HCT116 (cell line): ENCODE measurements at places on chromosomes 7 and 10.
A peak's percentile ranks its signal among the peaks of the same experiment; 100 is the strongest.

DNA sequence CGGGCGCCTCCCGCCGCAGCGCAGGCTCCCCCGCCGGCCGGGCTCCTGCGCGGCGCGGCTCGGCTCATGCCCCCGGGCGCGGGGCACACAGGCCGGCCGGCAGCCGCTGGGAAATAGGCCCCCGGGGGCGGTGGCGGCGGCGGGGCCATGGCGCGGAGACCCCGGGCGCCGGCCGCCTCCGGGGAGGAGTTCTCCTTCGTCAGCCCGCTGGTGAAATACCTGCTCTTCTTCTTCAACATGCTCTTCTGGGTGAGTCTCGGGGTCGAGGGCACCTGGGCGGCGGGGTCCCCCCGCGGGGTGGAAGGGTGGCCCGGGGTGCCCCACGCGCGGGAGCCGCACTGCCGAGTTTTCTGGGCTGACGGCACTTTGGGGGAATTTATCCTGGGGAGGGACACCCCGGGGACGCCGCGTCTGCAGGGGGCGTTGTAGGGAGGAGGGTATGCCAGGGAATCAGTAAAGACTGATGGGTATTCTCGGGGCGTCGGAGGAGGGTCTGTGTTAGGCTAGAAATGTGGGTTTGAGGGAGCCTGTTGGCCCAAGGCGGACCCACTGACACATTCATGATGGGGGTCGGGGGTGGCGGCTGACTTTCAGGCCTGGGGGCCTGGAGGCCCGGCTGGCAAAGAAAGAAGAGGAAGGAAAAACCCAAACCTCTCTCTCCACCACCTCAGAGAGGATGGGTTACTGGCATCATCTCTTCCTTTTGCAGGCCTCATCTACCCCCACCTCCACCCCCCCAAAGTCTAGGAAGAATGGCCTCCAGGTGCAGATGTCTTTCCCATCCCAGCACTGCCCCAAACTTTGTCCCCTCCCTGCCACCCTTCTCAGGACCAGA lies 544 bp downstream of the TSPAN33 start:
- DNase-seq, result no peak

DNA sequence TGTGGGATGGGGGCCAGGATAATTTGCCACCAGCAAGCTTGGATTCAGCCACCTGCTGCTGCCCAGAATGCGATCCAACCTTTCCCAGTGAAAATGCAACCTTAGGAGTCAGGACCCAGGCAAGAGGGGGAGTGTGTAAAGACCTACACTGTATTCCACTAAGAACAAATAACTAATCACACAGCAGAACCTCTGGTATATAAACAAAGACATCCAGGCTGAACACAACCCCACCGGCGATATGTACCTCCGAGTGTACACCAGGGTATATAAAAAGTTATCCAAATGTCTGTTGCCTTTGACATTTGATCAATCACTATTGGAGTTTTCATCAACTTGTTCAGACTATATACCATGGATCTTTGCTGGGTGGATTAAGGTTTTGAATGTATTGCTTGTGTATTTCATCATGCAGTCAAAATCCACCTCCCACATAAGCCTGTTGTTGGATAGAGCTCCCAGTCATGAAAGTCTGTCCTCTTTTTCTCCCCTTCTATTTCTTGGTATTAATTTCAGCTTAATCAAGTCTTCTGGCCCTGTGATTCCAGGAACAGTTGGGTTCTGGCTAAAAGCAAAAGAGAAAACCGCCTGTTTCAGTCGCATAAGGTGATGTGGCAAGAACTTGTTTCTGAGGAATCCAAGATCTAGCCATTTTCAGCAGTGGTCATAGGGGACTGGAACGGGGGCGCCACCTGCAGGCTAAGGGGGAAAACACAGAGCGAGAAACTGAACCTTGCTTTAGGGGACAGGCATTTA lies 290.7 kb downstream of the CCDC3 start:
- DNase-seq, result peak; percentile 76

DNA sequence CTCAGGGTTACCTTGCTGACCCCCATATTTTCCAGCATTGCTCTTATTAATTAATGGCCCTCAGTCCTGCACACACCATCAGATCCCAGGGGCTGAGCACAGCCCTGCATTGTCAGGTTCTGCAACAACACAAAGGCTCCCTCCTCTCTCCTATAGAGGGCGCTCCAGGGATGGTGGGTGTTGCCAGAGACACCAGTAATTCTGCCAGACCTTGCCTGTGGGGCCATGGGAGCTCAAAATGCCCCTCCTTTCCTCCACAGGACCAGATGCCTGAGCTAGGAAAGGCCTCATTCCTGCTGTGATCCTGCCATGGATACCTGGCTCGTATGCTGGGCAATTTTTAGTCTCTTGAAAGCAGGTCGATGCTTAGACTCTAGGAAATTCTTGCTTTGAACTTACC lies 42.8 kb upstream of the PRSS58 start:
- peak; percentile 28 for DNase-seq

- no peak for DNase-seq
Measured at GRCh38 chr7:503575-504111, 16.0 kb downstream of the PDGFA start.

- DNase-seq, result no peak
Measured at GRCh38 chr7:75880242-75880641, 1.4 kb downstream of the RHBDD2 start.

DNA sequence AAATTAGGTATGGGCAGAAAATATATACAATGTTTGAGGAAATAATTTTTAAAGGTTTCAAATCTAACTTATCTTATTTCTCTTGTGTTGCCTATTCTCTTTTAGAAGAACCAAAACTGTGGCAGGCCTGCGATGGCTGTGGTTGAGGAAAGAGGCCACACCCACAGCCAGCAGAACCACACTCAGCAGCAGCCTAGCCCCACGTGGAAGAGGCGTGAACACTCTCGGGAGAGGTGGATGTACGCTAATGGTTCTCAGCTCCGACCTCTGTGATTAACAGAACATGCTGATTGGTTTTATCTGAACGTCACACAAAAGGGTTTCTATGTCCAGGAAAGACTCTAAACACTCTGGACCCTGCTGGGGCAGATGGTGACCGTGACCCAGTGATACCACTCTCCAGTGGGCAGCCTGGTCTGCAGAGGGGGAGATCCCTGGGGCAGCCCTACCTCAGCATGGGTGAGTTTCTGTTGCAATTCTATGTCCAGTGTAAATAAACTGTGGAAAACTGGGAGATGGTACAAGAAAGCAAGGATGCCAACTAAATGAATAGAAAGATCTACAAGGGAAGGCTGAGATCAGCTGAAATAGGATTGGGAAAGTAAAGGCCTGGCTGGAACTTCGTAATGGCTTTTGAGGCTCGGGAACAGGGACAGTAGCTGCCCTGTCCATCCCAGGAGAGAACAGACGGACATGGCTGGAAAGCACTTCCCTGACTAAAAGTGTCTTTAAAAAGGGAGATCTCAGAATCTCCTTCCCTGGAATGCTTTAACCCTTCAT lies 26.6 kb downstream of the DIP2C start:
- no peak for DNase-seq

DNA sequence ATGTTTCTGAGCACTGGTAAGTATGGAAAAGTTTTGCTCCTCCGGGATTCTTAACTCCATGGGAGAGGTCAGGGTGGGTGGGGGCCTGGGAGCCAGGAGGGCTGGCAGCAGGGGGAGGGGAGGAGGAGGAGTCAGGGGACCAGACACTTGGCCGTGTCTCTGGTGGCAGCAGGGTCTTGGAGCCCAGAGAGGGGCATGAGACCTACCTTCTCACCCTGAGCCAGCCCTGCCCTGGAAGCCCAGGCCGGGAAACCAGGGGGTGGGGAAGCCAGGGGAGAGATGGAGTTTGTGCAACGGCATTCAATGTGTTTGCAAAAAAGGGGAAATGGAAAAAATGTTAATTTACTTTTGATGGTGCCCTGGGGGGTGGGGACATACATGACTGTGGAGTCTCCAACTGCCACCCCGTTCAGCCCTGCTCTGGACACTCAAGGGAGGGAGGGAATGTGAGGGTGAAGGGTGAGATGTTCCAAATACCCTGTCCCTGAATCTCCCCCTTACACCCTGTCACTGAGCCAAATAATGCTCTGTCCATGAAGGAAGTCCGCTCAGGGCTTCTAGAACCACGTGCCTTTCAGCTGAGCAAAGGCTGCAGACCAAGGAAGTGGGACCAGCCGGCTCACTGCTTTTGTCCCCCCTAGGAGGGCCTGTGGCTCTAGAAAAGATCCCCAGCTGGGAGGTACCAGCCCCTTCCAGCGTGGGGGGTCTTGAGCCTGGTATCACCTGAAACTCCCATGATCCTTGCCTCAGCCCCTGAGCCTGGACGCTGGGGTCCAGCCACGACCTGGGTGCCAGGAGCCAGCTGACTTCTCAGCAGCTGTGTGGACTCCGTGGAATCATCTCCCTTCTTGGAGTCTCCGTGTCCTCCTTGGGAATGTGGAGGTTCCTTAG lies 48.3 kb downstream of the TMEM270 start:
- no peak for DNase-seq

DNA sequence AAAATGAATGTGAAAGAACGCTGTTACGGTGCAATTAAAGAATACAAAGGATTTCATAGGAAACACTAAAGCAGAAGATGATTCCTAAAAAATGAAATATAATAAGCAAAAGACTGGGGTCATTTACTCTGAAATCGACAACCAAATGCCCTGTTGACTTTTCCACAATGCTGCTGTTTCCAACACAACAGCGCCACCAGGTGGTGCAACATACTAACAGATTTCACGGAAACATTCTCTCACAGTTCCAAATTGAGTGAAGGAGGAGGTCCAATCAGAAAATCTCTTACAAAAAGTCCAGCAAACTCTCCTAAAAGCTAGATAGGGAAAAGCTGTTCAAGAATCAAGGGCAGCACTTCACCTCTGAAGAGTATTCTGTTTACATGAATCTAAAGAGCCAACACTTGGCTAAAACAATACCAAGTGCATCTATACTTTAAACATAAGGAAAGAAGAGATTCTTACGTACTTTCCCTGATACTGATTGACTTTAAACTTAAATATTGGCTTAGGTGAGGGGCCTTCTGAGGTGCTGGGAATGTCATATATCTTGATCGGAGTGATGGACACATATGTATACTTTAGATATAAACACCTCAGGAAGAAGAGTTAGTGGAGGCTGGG lies 55.9 kb downstream of the UPF2 start:
- DNase-seq, result peak; percentile 79

GRCh38 chr7:40815512-40815911 lies 680.7 kb downstream of the SUGCT start:
- no peak for DNase-seq

DNA sequence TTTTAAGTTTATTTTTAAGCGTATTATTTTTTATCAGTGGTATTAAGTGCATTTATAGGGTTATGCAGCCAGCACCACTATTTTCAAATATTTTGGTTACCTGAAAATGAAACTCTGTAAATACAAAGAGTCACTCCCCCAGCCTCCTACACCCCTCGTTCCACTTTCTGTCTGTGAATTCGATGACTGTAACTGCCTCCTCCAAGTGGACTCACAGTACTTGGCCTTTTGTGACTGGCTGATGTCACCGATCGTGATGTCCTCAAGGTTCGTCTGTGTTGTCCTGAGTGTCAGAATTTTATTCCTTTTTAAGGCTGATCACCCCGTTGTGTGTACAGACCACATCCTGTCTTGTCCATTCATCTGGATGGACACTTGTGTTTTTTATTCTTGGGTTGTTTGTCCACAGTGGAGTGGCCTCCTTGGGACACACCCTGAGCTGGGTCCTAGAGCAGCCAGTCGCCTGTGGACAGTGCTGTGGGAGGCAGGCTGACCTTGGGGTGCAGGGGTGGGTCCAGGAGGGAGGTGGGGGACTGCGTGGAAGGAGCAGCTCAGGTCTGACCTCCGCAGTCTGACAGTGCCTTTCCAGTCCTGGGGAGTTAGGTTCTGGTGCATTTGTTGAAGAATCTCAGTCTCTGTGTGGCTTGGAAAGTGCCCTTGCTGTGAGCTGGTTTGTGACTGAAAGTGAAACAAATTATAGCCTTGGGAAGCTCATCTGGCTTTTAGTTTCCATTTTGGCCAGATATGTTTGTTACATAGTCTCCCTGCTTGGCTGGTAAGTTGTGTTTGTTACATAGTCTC lies 6.9 kb downstream of the MTG1 start:
- no peak for DNase-seq

GRCh38 chr10:12503311-12503710 lies 154.0 kb downstream of the CAMK1D start:
- DNase-seq, result no peak

DNA sequence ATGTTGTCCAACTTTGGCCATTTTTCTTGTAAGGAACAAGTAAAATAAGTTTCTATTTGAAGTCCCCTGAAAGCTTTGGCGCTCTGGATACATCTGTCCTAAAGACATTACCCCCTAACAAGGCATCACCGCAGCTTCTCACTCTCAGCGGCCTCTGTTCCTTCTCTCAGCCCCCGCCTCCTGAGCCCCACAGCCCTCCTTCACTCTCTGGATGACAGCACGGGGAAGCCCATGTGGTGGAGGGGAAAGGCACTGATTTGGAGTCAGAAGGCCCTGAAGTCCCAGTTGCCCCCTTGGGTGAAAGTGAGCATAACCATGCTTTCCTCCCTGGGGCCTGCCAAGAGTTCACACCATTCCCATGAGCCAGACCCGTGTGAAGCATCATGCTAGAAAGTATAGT lies 4.6 kb downstream of the H2BK1 start:
- DNase-seq, result no peak

GRCh38 chr10:11414314-11415038 lies 197.0 kb downstream of the USP6NL start:
- DNase-seq, result no peak

GRCh38 chr10:90842725-90843124 lies 15.1 kb downstream of the HTR7 start:
- no peak for DNase-seq

GRCh38 chr7:7119729-7120128 lies 62.6 kb upstream of the C1GALT1 start:
- no peak for DNase-seq

- no peak for DNase-seq
Measured at GRCh38 chr10:113118882-113119281, 168.8 kb downstream of the TCF7L2 start.

DNA sequence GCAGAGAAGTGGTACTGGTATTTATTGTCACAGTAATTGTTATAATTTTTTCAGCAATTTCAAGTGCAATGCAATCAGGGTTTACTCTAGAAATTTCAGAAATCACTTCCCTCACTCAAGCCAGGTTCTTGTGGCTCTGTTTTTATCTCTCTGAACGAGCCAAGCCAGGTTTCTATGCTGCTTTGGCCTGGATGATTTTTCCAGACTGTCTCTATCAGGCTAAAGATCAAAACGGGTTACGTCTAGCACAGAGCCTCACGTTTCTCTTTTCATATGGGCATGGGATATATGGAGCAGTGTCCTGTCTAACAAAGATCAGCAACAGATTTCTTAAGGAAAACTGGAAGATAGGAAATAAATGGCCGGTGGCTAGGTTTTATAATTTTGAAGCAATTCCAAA lies 1105.3 kb downstream of the NRG3 start:
- no peak for DNase-seq

GRCh38 chr10:110989016-110989415 lies 69.6 kb downstream of the SHOC2 start:
- DNase-seq, result no peak

GRCh38 chr7:99121496-99122021 lies 22.3 kb downstream of the SMURF1 start:
- DNase-seq, result no peak

GRCh38 chr7:120775755-120776154 lies 82.2 kb downstream of the TSPAN12 start:
- DNase-seq, result no peak

- no peak for DNase-seq
Measured at GRCh38 chr7:90777886-90778285, 181.8 kb downstream of the CDK14 start.

- no peak for DNase-seq
Measured at GRCh38 chr7:116195451-116195850, 14.9 kb upstream of the TES start.

GRCh38 chr7:135321556-135321955 lies 87.9 kb downstream of the STRA8 start:
- DNase-seq, result no peak

GRCh38 chr7:28893888-28894287 lies 64.2 kb downstream of the TRIL start:
- no peak for DNase-seq
